Activated CD4-positive, alpha-beta T cell treated with anti-CD3 and anti-CD28 coated beads, Interleukin-2, amount 10 ng/mL, durations not matched to agents 7 days and 5 days (primary cell): ENCODE measurements at places on chromosomes 6 and 20.

- DNase-seq = no peak
These were observed 192.6 kb upstream of the CITED2 start for GRCh38 chr6:139567095-139567494.

DNA sequence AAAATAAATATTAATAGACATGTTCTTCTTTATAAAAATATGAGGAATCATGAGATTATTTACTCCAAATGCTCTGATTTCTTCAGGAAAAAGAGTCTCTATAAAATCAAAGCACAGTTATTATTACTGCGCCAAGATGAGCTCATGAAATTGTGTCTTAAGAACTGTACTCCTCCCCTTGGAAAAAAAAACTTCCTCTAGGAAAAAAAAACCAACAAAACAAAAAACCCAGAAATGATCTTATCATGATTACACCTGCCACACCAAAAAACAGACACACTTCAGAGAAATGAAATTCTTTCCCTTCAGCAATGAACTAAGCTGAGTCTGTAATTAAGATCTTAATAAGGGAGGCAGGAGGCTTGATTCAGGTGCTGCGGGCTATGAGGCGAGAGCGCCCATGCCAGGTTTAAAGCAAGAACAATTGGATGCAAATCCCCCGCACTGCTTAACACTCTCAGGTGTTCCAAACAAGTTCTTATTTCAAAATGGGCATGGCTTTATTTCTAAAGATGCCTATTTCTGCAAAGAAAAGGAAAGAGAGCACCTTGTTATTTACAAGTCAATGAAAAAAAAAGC is 9.1 kb downstream of the NEDD9 start:
- DNase-seq = no peak

- no peak for DNase-seq
These were observed 9.2 kb downstream of the RAET1G start for GRCh38 chr6:149913540-149914240.

GRCh38 chr20:24160563-24161281 is 172.1 kb upstream of the GGTLC1 start:
- DNase-seq = peak; percentile 17

DNA sequence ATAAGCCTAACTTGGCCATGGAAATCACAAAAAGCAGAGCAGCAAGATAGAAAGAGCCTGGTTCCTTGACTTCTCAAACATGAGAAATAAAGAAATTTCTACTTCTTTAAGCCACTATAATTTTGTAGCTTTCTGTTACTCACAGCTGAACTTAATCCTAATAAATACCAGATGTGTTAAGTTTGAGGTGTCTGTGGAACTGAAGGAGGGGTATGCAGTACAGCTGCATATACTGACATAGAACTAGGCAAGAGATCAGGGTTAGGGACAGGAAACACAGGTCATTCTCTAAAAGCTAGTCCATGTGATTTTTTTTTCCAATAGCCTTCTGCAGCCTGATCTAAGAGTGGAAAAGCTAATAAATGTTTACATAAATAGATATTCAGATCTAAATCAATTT is 123.9 kb downstream of the COL12A1 start:
- no peak for DNase-seq
